ENCODE measurements at places on chromosomes 2 and 18.

DNA sequence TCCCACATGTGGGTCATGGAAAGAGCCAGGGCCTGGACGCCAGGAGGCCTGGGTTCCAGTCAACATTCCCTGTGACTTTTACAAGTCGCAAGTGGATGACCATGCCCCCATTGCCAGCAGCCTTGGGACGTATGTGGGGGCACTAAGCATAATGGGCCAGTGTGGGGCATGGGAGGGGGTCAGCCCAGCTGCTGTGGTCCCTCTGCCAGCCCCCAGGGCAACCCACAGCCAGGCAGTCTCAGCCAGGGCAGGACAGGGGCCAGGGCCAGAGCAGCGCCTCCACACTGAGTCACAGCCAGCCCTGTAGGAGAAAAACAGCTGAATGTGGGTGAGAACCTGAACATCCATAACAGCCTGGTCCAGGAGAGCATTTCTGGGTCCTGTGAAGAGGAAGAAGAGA lies 173.2 kb downstream of the GFPT1 start:
- DNase-seq: no peak

DNA sequence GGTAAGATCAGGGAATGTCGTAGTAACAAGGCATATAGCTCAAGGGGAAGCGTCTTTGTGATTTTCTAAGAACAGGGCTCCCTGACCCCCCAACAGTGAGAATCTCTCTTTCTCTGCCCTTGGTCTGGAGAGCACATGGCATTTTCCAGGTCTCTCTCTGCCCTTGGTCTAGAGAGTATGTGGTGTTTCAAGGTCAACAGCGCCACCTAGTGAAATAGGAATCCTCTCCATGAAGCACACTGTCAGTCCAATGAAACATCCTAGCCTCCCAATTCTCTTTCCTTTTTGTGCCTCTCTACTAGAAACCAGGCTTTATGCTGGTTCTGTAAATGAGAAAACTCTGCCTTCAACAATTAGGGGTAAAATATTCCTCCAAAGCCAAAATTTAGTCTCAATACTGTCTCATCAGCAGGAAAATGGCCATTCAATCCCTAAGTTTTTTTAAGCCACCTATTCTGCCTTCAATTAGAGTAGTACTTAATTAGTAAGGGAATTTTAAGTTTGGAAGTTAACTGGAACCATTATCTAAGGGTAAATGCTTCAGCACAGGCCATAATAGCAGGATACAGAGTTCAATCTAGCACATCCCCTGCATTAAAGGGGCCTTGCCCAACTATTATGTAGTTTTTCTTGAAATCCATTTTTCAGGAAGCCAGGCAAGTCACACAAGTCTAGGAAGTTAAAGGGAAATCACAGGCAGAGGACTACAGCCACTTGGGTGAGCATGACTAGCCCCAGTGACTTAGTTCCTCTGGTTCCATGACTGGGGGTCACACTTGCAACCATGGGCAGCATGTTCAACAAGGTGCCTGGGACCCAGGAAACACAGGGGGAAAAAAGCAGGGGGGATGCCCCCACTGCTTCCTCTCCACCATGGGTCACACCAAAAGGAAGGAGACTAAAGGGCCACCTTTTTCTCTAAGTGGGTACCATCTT lies 12.4 kb downstream of the DYM start:
- DNase-seq: peak; percentile 39

DNA sequence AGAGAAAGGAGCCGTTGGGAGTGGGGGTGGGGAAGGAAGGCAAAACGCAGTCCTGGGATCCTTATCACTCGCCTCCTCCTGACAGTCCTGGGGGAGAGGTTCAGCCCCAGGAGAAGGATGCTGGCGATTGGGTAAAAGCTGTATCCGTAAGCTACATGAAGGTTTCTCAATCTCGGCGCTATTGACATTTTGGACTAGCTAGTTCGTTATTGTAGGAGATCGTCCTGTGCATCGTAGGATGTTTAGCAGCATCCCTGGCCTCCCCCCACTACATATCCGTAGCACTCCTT lies 511 bp upstream of the TP53I3 start:
- no peak for DNase-seq

DNA sequence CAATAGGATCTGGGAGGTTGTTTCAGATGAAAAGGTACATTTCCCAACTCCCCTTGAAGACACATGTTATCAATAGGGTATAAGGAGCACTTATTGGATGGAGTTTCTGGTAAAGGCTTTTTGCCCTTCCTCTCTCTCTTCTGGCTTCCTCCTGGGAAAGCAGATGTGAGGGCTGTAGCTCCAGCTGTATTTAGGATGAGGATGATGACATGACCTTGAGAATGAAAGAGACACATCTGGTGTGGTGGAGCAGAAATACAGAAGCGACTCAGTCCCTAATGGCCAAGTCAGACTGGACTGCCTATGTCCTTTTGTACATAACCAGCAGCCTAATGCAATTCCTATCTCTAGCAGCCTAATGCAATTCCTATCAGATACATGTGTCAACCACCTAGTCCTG lies 100.9 kb upstream of the NXPH2 start:
- DNase-seq: no peak

DNA sequence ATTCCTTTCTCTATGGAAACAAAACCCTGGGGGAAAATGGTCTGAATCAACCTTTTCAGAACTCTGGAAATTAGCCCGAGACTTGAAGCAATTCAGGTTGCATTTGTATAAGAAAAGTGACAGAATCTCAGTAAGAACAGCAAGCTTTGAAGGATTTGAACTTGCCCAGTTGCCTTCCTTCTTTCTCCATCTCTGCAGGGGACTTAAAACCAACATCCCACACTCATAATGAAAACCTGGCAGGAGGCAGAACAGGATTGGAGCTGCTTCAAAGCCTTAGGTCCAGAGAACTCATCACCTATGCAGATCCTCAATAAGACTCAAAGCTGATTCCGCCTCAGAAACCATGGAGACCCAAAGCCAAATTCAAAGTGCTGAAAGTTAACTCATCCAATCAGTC lies 790.5 kb upstream of the ID2 start:
- no peak for DNase-seq

GRCh38 chr18:47968721-47969120 lies 38.3 kb upstream of the SMAD2 start:
- no peak for DNase-seq

DNA sequence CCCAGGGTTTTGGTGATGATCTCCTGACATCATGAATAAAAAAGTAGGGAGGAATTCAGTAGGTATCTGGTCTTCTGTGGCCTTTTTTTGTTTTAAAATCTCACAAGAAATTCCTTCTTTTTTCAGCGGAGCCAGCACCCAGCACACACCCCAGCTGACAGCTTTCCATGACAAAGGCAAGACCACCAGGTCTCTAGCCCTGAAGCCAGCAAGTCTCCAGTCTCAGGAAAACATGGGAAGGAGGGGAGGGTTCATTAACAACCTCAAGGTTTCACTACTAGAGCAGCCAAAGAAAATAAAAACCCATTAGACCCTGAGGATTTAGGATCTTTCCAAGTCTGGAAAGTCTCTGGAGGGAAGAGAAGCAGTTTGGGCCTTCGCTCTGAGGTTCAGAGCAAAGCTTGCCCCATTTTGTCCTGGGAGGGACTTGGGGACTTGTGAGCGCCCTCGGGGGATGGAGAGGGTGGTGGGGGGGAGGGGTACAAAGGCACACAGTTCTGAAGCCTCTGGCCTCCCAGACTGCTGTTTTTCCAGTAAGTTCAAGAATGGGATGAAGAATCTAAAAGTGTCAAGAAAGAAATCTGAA lies 9.0 kb downstream of the FOXI3 start:
- no peak for DNase-seq

GRCh38 chr18:73663581-73663980 lies 484.1 kb downstream of the FBXO15 start:
- no peak for DNase-seq

- no peak for DNase-seq
Observed at GRCh38 chr2:154391051-154391450, 307.4 kb upstream of the KCNJ3 start.

GRCh38 chr2:97982621-97983020 lies 13.1 kb downstream of the TMEM131 start:
- no peak for DNase-seq

DNA sequence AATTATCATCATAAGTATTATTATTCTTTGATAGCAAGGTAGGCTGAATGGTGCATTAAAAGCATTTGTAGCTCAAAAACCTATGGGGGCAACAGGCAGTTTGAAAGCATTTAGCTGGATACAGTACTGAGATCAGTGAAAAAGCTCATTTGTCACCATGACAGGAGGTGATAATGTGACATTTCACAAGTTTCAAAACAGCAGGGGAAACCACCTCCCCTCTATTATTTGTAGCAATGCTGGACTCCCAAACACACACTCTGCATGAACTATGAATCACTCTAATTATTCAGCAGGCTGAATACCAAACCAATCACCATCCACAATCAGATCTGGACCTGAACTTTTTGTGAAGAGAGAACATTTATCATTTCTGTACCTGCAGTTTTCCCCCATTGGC lies 63.4 kb downstream of the MYO5B start:
- DNase-seq: no peak

- DNase-seq: peak; percentile 14
Observed at GRCh38 chr2:210503001-210503623, 26.6 kb upstream of the LANCL1 start.

- no peak for DNase-seq
Observed at GRCh38 chr2:10772868-10773215, 39.7 kb downstream of the PDIA6 start.

DNA sequence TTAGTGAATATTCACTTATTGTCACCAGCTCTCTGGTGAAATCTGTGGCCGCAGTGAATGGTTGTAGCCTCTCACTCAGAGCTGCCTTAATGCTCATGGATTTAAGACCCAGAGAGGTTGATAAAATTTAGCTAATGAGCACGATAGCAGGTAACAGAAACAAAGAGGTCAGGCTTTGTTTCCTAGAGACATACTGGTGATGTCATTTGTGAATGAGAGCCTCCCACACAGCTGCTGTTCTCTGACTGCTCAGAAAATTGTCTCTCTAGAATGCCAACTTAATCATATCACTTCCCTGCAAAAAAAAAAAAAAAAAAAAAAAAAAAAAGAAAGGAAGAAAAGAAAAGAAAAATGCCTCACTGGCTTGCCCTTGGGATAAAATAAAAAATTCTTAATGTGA lies 411.7 kb upstream of the MYT1L start:
- no peak for DNase-seq

- no peak for DNase-seq
Observed at GRCh38 chr18:5309888-5310470, 14.5 kb upstream of the ZBTB14 start.

DNA sequence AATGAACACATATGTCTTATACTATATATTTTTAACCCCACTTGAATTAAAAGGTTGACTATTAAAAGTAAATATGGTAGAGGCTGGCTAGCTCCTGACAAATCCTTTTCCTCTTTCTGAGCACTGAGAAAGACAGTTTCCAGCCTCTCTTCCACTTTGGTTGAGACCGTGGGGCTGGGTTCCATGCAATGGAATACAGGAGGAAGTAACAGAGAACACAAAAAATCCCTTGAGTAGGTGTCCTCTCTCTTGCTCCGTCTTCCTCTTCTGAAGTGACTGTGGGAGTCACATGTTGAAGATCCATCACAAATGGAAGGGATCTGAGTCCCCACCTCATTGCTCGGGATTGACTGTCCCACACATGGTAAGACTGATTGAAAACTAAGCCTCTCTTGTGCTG lies 36.6 kb upstream of the SIGLEC15 start:
- DNase-seq: no peak

- no peak for DNase-seq
Observed at GRCh38 chr2:24012521-24013188, 2.8 kb downstream of the MFSD2B start.

DNA sequence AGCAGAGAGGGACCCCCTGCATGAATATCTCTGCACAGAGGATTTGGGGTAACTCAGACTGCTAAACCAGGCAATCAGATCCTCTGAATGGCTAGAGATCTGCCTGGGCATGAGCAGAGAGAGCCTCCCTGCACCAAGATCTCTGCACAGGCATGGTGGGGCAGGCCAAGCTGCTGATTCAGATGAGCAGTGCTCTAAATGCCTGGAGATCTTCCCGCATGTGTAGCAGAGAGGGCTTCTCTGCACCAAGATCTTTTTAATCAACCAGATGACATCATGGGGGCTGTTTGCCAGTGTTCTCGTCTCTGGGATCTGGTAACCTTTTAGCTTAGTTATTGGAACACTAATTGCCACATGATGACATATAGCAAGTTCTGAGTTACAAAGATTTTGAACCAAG lies 301.3 kb upstream of the GALNT5 start:
- DNase-seq: no peak

GRCh38 chr2:129722306-129723019 lies 257.0 kb upstream of the RAB6C start:
- DNase-seq: no peak

- DNase-seq: no peak
Observed at GRCh38 chr2:220064111-220065030, 436.9 kb downstream of the SLC4A3 start.

DNA sequence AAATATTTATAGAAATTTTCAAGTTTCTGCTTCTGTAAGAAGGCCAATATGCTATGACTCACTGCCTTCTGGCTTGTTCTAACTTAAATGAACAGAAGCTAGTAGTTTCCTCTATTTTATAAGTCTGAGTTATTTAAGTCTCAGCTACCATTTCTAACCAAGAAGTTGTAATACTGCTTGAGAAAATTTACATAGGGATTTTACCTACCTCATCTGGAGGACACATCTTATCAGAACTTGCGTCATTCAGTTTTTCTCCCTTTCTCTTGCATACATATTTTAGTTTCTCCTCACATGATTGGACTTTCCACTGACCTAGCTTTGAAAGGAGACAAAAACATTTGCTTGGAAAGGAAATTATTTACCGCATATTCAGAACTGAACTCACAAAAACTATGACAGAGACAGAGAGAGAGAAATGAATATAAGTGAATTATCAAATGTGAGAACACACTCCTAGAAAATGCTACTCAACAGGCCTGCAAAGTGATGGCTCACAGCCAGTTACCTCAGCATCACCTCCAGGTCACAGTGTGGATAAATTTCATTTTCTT lies 81.1 kb upstream of the CD302 start:
- DNase-seq: peak; percentile 35

DNA sequence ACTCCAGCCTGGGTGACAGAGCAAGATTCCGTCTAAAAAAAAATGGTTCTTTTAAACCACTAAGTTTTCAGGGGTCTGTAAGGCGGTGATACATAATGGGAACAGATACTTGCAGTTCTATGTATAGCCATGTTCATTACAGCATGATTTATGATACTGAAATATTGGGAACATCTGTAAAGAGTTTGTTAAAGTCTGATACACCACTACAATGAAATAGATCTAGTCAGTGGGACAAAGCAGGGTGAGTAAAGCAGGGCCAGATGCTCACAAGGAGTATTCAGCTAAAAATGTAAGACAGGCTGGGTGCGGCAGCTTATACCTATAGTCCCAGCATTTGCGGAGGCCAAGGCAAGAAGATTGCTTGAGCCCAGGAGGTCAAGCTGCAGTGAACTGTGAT lies 6.2 kb upstream of the ING5 start:
- no peak for DNase-seq

- no peak for DNase-seq
Observed at GRCh38 chr18:12391487-12392165, 14.6 kb upstream of the AFG3L2 start.

All from AG09309 (cell line).